Stimulated activated CD8-positive, alpha-beta memory T cell treated with anti-CD3 and anti-CD28 coated beads, Interleukin-15, amount 100 ng/mL, for 1 hour (primary cell): ENCODE measurements at places on chromosomes 1 and 21.

- DNase-seq, result no peak
These were observed 4.0 kb downstream of the FTCD start for GRCh38 chr21:46151261-46151988.

DNA sequence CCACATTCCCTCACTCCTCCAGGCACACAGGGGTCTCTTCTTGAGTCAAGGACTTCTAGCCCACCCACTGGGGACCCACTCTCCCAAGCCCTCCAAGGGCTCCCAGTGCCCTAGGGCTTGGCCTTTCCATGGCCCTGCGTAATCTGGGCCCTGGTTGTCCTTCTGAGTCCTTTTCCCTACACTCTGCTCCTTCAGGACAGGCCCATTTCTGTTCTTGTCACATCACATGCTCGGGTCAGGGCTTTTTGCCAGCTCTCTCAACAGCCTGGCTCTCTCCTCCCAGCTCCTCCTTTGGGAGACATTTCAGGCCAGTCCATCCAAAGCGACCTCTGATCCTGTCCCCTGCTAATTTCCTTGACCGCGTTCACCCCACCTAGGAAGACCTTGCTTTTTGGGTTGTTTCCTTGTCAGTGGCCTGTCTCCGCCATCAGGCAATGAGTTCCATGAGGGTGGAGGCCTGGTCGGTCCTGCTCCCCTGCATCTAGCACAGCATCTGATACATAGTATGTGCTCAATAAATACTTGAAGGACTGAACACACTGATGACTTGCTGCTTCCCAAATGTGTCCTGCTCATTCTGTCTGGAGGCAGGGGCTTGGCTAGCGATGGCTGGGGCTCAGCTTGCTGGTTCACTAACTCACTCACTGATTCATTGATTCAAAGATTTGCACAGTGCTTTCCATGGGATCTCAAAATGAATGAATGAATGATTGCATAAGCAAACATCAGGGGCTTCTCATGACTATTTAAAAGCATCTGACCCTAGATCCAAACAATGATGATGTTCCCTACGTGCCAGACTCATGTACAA, 44.8 kb downstream of the DHRS3 start:
- DNase-seq, result no peak

GRCh38 chr21:25834381-25834780, 99.6 kb downstream of the GABPA start:
- DNase-seq, result no peak

DNA sequence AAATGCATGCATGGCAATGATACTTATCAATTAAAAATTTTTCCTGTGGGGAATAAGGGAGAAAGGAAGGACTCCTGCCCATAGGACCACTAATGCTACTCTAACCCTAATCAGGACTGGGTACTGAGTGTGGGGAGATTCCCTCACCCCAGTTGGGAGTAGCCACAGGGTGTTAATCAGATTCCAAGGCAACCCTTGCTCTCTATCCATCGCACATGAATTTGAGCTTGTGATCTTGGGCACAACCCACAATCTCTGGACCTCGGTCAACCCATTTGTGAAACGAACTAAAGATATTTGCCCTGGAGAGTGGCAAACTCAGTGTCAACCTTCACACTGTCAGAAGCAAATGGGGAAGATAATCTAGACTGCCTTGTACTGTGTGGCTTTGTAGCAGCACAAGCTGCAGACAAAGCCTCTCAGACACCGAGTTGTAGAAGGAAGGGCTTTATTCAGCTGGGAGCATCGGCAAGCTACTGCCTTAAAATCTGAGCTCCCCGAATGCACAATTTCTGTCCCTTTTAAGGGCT, 69.5 kb downstream of the SERINC2 start:
- DNase-seq, result no peak

- no peak for DNase-seq
These were observed 36.6 kb downstream of the BMP8A start for GRCh38 chr1:39528082-39528481.

- DNase-seq, result no peak
These were observed 58.9 kb upstream of the LAPTM5 start for GRCh38 chr1:30816211-30817076.

DNA sequence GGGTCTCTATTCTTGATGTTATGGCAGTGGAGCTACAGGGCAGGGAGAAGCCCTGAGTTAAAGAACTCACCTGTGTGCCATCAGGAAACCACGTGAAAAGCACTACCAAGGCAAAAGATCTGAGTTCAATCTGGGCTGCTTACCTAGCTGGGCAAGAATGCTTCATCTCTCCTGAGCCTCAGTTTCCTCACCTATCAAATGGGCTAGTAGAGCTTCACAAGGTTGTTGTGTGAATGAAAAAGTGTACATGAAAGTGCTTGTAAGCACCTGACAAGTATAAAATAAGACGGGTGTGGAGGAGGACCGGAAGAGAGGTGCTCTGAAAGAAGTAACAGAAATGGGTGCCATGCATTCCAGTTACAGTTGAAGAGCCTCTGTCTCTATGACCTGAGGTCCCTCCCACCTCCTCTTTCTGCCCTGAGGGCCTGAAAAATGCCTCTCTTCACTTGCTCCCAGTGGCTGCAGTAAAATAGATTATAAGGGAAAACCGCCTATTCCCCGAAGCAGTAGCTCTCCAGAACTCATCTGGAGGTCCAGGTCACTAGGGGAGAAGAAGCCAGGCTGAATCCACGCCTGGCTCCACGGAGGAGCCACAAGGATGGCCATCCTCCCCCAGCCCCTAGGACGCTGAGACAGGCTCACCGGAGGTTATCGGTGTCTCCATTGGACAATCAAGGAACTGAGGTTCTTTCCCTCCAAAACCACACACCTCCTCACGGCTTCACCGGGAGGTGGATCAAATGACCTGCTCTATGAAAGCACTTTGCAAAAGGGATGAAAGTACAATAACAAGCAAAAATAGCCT, 1.4 kb downstream of the GPR161 start:
- DNase-seq, result no peak

GRCh38 chr1:220184506-220184905, 87.7 kb downstream of the RAB3GAP2 start:
- DNase-seq, result no peak

- no peak for DNase-seq
These were observed 154.7 kb downstream of the GRIK3 start for GRCh38 chr1:36879613-36880012.

- DNase-seq, result no peak
These were observed 125.2 kb upstream of the GALNT2 start for GRCh38 chr1:229941831-229942230.

- no peak for DNase-seq
These were observed 3.3 kb downstream of the SLX9 start for GRCh38 chr21:44943005-44943685.

DNA sequence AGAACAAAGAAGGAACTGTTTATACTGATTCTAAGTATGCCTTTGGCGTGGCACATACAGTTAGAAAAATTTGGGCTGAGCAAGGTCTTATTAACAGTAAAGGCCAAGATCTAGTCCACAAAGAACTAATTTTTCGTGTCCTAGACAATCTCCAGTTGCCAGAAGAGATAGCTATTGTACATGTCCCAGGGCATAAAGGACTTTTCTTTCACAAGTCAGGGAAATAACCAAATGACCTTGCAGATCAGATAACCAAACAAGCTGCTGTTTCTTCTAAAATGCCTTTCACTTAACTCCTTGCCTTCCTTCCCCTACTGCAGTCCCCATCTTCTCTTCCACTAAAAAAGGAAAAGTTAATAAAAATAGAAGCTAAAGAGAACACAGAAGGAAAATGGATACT, 4.0 kb downstream of the TEX50 start:
- no peak for DNase-seq

DNA sequence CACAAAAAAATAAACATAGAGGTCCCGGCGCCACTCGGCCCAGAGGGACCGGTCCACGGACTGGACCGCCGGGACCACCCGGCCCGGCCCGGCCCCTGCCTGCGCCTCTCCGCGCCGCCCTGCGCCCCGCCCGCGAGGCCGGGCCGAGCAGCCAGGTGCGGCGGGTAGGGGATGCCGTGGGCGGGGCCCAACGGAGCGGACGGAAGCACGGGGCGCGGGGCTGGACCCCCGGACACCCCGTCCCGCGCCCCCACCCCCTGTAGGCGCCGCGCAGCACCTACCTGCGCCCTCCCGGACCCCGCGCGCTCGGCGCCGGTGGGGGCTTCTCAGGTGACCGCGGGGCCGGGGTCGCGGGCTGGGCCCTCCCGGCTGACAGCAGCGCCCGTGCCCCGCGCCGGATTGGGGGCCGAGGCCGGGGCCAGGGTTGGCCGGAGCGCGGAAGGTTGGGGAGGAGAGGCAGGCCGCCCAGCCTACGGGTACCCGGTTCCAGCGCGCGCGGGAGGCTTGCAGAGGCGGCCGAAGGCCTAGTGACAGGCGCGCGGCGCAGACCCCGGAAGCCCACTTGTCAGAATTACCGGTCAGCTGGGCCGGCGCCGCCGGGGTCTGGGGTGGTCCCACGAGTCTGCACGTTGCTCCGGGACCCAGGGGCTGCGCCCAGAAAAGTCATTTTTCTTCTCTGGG, 351.9 kb upstream of the CAMK1G start:
- DNase-seq, result no peak

DNA sequence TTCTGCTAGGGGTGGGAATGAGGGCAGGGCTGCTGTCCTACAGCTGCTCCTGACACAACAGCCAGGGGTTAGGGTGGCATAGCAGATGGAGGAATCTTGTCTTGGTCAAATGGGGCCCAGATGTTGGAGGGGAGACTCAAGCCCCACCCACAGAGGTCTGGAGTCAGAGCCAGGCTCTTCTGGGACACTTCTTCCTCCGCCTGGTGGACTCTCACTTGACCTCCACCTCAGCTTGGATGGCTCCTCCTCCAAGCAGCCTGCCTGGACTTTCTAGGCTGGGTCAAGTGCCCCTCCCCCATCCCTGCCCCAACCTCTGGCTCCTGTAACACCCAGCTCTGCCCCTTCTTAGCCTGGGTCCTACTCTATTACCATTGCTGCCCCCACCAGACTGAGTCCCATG, 35.5 kb downstream of the EPHA2 start:
- DNase-seq, result no peak

- no peak for DNase-seq
These were observed 44.6 kb downstream of the ATP1A1 start for GRCh38 chr1:116417678-116418077.

GRCh38 chr1:165954940-165955339, 127.5 kb downstream of the UCK2 start:
- no peak for DNase-seq

DNA sequence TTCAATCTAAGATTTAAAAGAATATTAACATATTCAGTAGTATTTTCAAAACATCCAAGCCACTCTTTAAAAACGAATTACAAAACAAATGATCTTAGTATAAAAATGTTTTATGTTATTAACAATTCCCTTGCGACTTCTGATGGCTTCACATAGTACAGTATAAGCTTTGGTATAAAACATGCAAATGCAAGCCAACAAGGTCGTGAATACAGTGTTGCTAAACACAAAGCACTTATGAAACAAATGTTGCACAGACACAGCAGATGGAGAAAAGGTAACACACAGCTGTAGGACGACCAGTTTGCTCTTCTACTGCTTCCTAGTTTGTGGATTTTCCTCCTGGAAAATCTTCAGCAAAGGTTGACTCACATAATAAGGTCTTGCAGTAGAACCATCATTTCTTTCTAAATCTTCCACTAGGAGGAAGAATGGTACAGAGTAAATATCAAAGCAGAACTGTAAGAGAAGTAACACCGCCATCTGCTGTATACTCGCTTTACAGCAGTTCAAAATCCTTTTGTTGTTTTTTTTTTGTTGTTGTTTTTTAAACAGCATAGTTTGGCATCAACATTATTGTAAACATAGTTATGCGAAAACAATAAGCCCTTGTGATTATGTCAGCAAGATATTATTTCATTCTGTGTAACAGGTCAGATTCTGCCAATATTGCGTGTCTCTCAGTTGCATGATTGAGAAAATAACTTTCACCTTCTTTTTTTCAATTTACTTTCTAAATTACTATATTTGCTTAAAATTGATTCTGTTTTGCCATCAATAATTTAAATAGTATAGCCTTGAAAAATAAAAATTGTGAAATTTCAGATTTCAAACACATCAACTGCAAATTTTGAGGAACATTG, 69.5 kb downstream of the LHX8 start:
- DNase-seq, result no peak

- no peak for DNase-seq
These were observed 443.8 kb upstream of the USP24 start for GRCh38 chr1:55658917-55659316.

DNA sequence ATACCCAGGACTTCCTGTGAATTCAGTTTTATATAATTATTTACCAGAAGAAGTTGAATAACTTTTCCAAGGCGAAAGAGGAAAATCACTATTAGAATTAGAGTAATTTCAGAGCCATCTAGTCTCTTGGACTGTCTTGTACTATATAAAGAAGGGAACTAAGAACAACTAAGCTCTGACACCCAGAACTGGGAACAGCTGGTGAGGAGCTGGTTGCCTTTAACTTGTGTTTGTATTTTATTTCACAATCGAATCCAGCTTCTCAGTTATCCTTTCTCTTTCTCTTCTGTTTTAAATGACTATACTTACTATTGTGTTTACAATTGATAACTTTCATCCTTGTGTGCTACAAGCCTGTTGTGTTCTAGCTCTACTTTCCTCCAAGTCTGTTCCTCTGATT, 8.4 kb downstream of the SNX27 start:
- no peak for DNase-seq

- DNase-seq, result no peak
These were observed 13.6 kb downstream of the IPO9 start for GRCh38 chr1:201842472-201843027.

DNA sequence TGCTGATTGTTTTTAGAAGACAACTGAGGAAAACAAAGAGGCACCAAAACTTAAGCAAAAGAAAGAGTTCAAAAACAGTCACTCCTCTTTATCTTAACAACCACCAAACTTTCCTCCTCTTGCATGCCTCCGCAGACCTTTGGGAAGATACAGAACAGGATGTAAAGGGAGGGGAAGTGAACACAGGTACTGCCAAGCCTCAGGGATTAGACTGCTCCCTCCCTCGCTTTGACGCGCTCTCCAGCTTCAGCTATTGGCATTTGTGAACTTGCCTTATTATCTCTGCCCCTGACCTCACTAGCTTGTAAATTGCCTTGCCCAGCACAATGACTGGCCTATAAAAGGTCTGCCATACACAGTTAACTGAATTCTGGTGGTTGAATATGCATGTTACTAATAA, 4.8 kb upstream of the SRP9 start:
- no peak for DNase-seq

- no peak for DNase-seq
These were observed 123.2 kb downstream of the NR5A2 start for GRCh38 chr1:200150721-200151120.

DNA sequence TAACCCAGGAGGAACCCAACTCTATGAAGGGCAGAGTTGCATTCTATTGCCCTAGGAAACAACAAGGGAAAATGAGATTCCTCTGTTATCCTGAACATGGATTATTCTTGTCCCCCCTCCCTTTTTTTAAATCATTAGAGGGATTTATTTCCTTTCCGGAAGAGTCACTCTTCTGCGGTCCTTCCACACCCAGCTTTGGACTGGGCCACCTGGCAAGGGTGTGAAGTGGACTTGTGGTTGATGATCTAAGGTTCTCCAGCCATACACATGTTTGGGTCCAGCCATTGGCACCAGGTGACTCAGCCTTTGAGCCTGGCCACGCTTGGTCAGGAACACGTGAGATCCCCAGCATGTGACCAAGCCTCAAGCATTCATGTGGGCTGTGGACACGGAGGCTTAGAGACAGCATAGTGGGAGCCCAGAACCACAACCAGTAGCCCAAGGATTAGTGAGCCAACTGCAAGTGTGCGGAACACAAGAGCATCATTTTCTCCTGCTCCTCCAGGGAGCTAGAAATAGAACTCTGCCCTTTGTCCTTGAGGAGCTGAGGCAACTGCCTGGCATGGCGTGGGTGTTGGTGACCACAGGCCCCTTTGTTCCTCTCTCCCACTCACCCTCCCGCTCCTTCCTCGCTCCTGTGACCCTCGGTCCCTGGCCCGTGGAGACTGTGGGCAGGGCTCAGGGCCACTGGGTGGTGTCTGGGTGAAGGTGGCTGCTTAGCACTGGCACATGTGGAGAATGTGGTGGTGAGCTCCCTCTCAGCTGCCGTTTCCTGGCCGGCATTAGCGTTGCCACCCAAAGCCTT, 50.1 kb downstream of the NENF start:
- DNase-seq, result no peak
